ENCODE measurements at places on chromosomes 4 and X.

GRCh38 chr4:112706840-112707207 lies 69.9 kb downstream of the LARP7 start:
- no peak for DNase-seq

DNA sequence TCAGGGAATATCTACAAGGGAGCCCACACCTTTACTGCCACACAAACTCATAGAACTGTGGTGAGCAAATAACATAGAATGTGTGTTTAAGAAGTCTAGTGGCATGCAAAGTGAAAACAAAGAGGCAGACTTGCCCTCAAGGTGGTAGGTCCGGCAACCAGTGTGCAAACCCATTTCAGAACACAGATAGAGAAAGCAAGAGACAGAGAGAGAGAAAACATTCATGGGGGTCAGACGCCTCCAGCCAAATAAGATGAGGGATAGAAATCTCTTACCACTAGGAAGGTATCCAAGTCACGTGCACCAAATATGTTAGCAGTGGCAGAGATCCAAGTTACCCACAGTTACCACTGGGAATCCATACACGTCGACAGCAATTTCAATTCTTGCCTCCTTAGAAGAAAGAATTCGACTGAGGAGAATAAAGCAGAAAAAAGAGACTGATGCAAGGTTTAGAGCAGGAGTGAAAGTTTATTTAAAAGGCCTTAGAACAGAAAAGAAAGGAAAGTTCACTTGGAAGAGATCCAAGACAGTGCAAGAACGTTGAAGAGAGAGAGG lies 252.8 kb downstream of the NAP1L3 start:
- DNase-seq: no peak

DNA sequence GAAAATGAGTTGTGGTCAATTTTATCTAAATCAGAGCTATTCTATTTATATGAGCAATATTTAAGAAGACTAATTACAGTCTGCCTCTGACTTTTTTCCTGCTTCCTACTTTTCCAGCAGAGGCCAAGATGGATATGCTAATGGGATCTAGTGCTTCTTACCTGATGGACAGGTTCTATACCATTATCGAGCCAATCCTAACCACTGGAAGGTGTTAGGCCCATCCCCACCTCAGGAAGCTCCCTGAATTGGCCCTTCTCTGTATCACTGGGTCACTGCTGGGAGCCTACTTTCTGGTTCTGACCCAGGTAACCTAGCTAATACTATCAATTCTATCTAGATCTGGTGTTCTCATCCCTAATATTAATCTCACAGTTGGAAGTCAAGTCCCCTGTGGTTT lies 577 bp upstream of the YIPF7 start:
- DNase-seq: no peak

- no peak for DNase-seq
Observed at GRCh38 chr4:177236886-177237285, 72.8 kb upstream of the NEIL3 start.

DNA sequence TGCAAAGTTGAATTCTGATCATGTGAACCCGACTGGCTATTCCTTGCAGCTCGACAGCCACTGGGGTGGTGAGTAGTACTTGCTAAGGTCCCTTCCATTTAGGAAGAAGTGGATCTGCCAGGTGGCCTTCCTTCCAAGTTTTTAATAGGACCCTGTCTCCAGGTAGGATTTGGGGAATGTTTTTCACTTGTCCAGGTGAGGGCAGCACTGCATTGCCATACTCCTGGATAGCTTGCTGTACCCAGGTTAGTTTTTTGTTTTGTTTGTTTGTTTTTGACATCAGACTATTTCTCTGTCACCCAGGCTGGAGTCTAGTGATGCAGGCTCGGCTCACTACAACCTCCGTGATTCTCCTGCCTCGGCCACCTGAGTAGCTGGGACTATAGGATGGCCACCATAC lies 29.8 kb downstream of the SAGE1 start:
- DNase-seq: no peak

- DNase-seq: no peak
Observed at GRCh38 chr4:163703251-163703650, 208.8 kb downstream of the TMA16 start.

GRCh38 chrX:71393919-71394318 lies 27.8 kb downstream of the TAF1 start:
- no peak for DNase-seq

DNA sequence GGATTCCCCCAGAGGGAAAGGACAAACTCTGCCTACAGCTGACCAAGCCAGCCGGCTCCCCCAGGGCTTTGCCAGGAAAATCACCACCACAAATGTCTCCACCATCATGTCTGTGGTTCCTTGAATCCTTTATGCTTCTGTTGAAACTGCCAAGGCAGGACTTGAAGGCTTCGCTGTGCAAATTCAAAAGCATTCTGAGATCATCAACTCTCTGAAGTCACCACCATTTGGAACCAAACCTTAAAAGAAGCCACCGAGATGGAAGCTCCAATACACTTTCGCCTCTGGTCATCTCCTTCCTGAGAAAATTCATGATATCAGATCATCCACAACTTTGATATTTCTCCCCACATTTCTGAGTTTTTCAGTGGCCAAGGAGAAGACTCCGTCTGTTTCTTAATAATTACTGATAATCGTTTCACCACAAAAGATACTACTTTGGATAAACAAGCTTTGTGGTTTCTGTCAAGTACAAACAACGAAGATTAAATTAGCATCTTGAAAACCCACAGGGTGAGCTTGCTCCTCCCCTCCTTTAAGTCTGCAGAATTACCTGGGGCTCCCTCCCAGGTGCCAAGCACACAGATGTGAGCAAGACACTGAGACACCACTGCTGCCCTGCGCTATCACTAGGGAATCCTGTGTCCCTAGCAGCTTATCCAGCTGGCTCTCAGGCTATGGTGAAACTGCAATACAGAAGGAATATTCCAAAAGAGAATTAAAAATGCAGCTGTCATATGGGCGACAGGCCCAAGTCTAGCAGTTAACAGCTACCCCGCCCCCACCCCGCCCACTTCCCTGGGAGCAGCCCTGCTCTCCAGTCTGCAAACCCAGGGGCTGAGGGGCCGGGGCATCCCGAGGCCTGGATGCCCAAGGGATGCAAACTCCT lies 125.0 kb upstream of the TBL1X start:
- no peak for DNase-seq

DNA sequence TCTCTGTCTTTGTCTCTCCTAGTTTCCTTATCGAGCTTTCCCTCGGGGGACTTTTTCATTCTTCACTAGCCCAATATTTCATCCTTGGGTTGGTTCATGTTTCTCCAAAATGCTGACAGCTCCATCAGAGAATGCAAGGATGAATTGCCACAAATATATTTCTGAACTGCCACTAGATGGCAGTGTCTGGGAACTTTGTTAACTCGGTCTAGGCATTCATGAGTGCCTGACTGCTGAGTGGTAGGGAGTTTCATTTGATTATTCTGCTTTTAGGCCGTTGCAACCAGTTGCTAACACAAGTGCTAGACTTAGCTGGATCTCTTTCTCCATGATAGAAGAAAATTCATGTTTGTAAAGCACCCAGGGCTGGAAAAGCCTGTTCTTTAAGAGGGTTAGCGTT lies 73.5 kb upstream of the RAP2C start:
- DNase-seq: peak; percentile 37

GRCh38 chr4:185721190-185722028 lies 90.6 kb downstream of the SORBS2 start:
- DNase-seq: no peak

- DNase-seq: no peak
Observed at GRCh38 chrX:57565198-57565597, 26.6 kb upstream of the ZXDB start.

DNA sequence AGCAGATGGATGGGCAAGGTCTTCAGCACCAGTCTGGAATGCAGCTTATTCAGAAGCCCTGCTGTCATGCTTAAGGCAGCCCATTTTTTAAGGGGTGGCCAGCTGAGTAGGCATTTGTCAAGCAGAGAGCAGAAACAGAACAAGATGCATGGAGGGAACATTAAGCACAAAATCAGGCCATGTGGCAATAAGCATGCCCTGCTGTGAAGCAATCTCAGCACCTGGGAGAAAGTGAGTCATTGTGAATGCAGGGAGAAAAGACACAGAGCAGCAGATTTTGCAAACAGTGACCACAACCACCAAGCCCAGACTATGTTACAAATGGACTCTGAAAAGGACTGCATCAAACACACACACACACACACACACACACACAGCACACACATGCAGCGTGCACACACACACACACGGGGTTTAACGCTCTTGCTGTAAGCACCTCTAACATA lies 94.1 kb upstream of the GALNT7 start:
- DNase-seq: peak; percentile 65

DNA sequence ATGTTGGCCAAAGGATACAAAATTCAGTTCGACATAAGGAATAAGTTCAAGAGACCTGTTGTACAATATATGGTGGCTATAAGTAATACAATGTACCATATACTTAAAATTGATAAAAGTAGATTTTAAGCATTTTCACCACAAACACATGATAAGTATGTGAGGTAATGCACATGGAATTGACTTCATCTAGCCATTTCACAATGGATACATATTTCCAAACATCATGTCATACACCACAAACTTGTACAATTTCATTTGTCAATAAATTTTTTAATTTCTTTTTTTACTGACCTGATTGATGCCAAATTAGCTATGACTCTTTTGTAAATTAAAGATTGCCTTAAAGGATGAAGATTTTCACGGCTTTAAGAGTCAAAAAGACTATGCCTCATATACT lies 103.1 kb upstream of the VCX2 start:
- DNase-seq: no peak

DNA sequence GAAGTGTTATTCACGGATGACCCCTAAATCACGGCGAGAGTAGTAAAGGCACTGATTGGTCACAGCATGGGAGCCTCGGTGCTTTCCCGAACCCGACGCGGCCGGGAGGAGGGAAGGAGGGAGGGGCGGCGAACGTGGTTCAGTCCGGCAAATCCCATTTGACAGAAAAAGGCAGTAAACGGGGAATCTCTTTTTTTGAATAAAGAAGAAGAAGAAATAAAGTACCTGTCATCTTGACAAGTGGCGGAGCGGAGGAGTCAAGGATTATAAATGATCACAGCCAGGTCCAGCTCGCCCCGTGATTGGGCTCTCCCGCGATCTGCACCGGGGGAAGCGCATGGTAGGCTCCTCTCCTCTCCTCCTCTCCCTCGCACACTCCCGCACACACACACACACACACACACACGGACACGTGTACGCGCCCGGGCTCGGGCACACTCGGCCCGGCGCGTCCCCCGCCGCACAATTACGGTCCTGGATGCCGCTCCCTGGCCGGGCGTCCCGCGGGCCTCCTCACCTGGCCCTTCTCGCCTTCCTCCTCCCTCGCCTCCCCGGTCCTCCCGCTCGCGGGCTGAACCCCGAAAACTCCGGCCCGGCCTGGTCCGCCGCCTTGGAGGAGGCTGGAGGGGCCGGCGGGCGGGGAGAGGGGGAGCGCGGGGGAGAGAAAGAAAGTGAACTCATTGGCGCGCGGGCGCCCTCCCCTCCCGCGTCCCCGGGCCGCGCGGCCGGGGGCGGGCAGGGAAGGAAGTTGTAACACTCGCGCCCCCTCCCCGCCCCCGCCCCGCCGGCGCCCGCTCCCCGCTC lies 99.2 kb upstream of the TENM3 start:
- DNase-seq: peak; percentile 45

GRCh38 chrX:44529310-44529709 lies 13.3 kb downstream of the FUNDC1 start:
- DNase-seq: no peak

- DNase-seq: no peak
Observed at GRCh38 chr4:20408611-20409010, 156.9 kb downstream of the SLIT2 start.

- no peak for DNase-seq
Observed at GRCh38 chr4:54231768-54232688, 2.9 kb downstream of the PDGFRA start.

DNA sequence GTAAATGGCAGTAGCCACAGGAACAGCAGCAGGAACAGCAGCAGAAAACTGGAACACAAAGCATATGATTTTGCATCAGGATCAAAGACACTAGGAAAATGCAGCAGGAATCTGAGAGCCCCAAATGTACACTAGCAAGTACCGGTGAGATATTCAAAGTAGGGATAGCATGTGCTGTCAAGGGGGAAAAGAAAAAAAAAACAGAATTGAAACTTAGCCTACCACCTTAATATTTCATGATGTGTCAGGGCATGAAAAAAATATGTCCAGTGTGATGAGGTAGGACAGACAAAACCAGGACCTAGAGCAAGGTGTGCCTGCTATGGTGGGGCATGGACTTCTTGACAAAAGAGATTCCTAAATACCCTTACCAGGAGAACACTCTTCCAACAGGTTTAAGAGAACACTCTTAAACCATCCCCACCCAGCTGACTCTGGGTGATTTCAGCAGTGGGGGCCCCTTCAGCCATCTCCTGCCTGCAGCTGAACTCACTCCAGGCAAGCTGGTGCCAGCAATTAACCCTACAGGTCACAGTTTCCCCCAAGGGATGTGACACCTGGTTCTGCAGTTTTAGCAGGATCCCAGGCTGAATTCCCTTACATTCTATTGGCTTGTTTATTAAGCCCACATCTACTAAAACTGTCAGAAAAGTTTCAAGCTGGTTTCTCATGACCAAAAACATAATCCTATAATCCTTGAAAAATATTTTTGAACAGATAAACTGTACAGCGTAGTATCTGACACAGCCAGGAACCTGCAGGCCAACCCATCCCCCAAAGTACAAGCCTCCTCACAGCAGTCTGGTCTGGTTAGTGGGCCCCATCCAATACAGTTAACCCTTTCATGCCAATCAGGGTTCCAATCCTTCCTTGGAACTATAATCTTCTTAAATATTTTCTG lies 62.9 kb upstream of the FMR1 start:
- DNase-seq: no peak

DNA sequence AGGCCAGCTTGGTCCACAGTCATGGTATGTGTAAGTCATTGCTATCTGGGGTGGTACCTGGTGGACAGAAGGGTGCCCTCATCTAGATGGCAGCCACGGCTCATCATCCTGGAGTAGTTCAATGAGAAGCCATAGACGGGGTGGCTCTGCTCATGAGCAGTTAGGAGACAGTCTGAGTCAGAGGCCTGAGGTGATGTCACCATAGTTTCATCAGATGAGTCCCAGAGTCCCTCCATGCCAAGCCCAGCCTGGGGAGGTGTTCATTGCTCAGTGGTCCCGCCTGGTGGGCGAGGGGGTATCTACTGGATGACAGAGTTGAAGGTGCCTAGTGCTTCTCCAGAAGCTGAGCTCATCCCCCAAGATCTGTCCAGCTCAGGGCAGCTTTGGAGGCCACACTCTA lies 49.8 kb downstream of the DLG3 start:
- DNase-seq: no peak

DNA sequence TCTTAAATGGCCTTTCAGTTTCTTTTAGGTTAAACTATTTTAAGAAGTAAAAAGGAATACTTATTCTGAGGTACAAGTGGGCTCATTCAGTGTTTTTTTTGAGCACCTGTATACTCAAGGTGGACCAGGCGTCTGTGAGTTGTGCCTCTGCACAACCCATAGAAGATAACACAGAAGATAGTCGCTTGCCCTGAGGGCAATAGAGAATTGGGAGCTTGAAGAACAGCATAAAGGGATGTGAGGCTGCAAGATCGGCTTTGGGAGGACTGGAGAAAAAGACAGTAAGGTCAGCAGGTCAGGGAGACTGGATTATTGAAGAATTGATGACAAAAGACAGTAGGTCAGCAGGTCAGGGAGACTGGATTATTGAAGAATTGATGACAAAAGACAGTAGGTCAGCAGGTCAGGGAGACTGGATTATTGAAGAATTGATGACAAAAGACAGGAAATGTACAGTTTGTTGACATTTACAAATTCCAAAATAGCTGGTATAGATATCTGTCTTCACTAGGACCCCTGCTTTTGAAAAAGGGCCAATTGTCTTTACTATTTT lies 3.1 kb downstream of the CPE start:
- DNase-seq: no peak

GRCh38 chrX:110414273-110414672 lies 55.6 kb downstream of the RTL9 start:
- no peak for DNase-seq

- DNase-seq: no peak
Observed at GRCh38 chr4:108796173-108796572, 33.3 kb upstream of the ETNPPL start.
